GM12878 (cell line): ENCODE measurements at places on chromosomes 3 and 15.

- DNase-seq = no peak
Measured at GRCh38 chr3:194107107-194107506, 28.8 kb upstream of the HES1 start.

- no peak for DNase-seq
Measured at GRCh38 chr3:142646020-142646785, 50.0 kb downstream of the PLS1 start.

- no peak for DNase-seq
Measured at GRCh38 chr3:172685331-172686214, 25.3 kb downstream of the NCEH1 start.

DNA sequence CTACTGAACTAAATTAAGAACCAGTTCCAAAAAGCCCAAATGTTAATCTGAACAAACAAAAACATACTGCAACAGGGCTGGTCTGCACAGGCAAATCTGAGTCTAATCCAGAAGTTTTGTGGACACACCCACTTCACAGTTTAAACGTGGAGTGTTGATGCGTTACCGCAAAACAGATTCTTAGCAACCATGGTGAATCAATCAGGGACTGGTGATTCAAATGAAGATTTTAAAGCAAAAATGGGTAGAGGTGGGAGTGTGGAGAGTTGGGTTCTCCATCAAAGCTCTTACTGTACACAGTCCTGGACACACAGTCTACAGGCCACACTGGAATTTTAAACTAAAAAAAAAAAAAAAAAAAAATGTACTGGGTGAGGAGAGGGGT is 5.2 kb downstream of the ANXA2 start:
- no peak for DNase-seq

DNA sequence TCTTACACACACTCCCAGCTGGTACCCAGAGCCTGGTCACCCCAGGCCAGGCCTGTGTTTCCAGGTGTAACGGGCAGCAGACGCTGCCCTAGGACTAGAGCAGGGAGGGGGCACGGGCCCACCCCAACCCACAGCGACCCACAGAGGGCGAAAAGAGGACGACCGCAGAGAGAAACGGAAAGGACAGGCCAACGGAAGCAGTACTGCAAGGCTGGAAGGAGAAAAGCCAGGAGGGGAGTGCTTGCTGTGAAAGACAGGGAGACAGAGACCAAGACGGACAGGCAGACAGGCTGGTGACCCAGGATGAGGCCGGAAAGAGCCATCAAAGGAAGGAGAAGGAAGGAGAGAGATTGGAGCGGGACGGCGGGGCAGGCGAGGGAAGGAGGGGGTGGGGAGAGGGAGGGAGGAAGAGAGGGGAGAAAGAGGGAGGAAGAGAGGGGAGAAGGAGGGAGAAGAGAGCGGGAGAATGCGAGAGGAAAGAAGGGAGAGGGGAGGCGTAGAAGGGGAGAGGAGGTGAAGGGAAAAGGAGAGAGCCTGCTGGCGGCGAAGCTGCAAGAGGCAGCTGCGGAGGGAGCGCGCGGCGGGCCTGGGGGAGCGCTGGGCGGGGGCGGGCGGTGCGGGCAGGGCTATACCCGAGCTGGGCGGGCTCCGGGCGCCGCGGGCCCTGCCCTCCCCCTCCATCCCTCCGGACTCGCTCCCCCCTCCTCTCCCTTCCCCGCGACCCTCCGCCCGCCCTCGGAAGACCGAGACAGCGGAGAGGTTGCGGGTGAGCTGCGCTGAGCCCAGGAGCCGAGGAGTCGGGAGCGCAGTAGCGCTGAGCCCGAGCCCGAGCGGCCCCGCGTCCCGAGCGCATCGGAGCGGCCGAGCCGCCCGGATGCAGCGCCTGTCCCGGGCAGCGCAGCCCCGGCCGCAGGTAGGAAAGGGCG is at the start of gene SLC6A1:
SLC6A1 (plus strand) TSS at position 732 of the 926 bp plus-strand sequence. CDS start 24,464 bp downstream, outside the sequence.
- no peak for DNase-seq

DNA sequence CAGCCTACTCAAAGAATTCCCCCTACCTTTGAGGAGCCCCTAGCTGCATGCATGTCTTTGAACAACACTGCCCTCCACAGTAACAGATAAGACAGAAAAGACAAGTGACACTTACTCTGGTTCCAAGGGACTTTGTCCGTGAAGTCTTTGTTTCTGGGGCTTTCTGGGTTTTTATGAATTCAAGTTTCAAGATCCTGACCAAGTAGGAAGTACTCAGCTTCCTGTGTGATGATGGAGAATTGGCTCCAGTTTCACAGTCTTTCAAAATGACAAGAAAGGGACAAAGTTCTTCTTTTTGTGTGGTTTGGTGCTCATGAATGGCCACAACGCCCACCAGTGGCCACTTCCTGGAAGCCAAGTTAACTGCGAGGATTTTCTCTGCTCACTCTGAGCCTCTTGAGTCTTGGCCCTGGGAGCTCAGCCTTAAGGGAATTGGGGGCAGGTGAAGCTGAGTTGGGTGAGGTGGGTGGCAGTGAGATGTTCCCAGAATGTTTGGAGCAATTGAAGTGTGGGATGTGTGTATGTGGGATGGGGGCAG is at the start of gene CCR1:
CCR1 (minus strand) TSS at position 147 of the 538 bp plus-strand sequence. CDS start 4,000 bp downstream, outside the sequence.
- peak; percentile 92 for DNase-seq

DNA sequence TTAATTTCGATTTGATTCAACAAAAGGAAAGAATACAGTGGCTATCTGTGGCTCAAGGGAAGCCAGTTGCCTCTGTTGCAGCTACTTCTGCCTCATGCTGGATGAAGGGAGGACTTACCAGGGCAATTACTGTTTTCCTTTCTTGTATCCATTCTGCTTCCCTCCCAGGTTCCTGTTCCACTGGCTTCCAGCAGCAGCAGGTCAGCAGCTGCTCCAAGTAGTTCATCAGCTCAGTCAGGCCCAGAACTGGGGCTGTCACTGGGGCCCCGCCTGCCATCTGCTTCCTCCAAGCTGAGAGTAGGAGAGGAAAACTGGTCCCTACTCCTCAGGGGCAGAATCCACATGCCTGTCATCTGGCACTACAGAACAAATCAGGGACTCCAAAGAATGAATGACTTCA is 48.6 kb upstream of the ULK4 start:
- DNase-seq = no peak

- no peak for DNase-seq
Measured at GRCh38 chr3:36597422-36597821, 166.9 kb downstream of the DCLK3 start.

- no peak for DNase-seq
Measured at GRCh38 chr15:87746333-87746732, 510.2 kb downstream of the NTRK3 start.

DNA sequence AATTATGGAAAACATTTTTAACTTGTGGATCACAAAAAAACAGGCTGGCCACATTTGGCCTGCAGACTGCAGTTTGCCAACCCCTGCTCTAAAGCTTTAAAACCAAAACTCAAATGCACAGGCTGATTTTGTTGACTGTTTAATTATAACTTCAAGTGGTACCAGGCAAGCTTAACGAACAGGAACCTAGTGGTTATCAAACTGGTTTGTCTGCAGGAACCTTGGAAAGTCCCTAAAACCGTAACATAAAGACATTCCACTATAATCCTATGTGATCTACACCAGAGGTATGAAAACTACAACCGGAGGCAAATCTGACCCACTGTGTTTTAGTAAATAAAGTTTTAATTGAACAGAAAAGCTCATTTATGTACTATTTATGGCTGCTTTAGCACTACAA is 52.4 kb downstream of the TBL1XR1 start:
- peak; percentile 62 for DNase-seq

DNA sequence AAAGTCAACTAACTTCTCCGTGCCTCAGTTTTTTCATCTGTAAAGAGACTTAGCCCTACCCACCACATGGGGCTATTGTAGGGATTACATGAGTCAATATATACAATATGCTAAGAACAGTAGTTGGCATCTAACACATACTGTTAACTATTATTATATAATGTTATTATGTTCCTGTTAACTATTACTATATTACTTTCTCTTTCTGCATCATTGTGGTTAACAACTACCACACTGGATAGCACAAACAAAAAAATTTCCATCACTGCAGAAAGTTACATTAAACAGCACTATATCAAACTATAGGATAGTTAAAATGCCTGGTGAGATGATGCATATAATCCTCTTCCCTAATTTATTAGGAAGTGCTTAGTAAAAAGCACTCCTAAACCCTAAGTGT is 23.7 kb downstream of the STAG1 start:
- DNase-seq = no peak

GRCh38 chr3:55796533-55796932 is 309.4 kb upstream of the WNT5A start:
- no peak for DNase-seq

DNA sequence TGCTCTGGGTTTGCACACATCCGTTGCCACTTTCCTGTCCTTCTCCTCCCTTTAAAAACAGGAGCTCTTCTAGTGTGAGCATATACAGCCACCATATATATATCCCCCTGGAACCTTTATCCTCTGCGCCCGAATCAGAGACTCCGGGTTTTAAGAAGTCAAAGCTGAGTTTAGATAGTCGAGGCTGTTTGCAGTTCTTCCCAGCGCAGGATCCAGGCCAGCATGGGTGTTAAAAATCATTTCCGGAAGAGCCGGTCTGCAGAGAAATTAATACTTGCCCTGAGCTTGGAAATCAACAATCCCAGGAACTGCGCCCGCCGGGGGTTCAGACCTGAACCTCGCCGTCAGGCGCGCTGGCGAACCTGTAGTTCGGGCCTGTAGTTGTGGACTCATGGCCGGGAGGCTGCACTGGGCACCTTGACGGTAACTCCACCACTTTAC is 2.3 kb downstream of the SHOX2 start:
- DNase-seq = no peak
